ENCODE measurements at places on chromosomes 12 and 14. TPM values are rescaled to one million over a fixed set of nuclear protein-coding genes. Genes with fewer than 3 reads are reported as not detected.

Gene IL26
- total RNA-seq = not detected

Gene SOX5
- total RNA-seq = not detected

Gene GALNT16
- total RNA-seq = 0.33 TPM

Gene RD3L
- not detected for total RNA-seq

Gene KCNA1
- not detected for total RNA-seq

Gene SLC15A4
- total RNA-seq = 20.8 TPM

Gene PRMT5
- 113 TPM for total RNA-seq

Gene ZNF605
- 8.6 TPM for total RNA-seq

Gene HOXC4
- total RNA-seq = 2.6 TPM

Gene TRIM9
- 2.6 TPM for total RNA-seq

Gene PTGR2
- 6.2 TPM for total RNA-seq

Gene ASCL1
- not detected for total RNA-seq

Gene PLCZ1
- not detected for total RNA-seq

Gene NRIP2
- not detected for total RNA-seq

Gene KLRC4
- not detected for total RNA-seq

Gene IKZF4
- 1.0 TPM for total RNA-seq

Gene SERPINA6
- not detected for total RNA-seq

Gene NAV3
- 1.6 TPM for total RNA-seq

Gene RNASE11
- total RNA-seq = not detected

Gene TMEM117
- total RNA-seq = 9.0 TPM

Gene DPPA3
- not detected for total RNA-seq

Gene TAS2R14
- total RNA-seq = 1.6 TPM

Gene TSHR
- not detected for total RNA-seq

Gene GZMB
- total RNA-seq = not detected

Gene HOXC5
- total RNA-seq = 0.29 TPM

Gene PAX9
- 14.9 TPM for total RNA-seq

Gene BHLHE41
- total RNA-seq = 81.0 TPM

Gene ABCC9
- 0.23 TPM for total RNA-seq

Data from PC-3 (cell line).